ENCODE measurements at places on chromosomes 7 and 10.

GRCh38 chr10:101014966-101015581 is 15.5 kb downstream of the LZTS2 start:
- DNase-seq, result no peak

DNA sequence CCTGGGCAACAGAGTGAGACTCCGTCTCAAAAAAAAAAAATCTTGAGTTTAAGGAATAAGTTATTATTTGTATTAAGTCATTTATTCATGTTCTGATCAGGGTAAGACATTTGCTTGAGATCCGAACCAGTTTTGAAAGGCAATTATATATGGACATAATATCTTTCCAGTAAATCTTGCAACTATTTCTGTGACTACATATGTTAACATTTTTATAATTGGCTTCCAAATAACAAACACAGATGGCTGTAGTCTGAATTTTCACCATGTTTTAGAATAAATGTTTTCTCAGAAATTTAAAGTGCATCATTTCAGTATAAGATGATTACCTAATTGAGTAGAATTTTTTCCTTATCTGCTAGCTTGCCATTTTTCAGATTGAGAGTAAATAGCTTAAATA is 21.2 kb downstream of the AKAP9 start:
- no peak for DNase-seq

DNA sequence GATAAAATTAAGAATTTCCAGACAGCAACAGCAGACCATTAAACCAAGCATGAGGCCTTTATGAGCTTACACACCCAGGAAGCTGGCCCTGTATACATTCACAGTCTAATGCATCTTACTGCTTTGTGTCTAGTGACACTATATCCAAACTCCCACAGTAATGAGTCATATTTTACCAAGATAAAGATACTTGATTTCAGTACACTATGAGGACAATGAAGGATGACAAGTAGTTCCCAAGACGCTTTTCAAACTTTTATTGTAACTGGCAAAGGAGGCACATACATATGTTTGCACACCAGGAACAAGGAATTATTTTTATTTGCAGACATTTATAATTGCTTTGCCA is 148.0 kb downstream of the TSPAN12 start:
- DNase-seq, result no peak

- DNase-seq, result no peak
These were observed 151.3 kb downstream of the HGF start for GRCh38 chr7:81618396-81619014.

DNA sequence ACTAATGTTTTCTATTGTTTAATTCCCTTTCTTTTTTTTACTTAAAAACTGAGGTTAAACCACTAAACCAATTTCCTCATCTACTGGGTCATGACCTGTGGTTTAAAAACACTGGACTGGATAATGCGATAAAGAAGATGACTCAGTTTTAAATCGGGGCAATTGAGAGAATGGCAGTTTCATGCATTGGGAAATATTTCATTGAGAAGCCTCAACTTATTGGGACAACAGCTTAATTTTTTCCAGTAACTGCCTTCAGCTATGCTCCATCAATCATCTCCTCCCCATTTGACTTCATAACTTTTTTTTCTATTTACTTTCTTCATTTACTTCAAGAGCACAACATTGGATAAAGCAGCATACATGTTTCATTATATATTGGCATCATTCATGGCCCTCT is 61.8 kb upstream of the MET start:
- no peak for DNase-seq

- no peak for DNase-seq
These were observed 721 bp downstream of the ARL3 start for GRCh38 chr10:102713539-102713813.

GRCh38 chr7:132980402-132980801 is 101.5 kb downstream of the CHCHD3 start:
- DNase-seq, result no peak

DNA sequence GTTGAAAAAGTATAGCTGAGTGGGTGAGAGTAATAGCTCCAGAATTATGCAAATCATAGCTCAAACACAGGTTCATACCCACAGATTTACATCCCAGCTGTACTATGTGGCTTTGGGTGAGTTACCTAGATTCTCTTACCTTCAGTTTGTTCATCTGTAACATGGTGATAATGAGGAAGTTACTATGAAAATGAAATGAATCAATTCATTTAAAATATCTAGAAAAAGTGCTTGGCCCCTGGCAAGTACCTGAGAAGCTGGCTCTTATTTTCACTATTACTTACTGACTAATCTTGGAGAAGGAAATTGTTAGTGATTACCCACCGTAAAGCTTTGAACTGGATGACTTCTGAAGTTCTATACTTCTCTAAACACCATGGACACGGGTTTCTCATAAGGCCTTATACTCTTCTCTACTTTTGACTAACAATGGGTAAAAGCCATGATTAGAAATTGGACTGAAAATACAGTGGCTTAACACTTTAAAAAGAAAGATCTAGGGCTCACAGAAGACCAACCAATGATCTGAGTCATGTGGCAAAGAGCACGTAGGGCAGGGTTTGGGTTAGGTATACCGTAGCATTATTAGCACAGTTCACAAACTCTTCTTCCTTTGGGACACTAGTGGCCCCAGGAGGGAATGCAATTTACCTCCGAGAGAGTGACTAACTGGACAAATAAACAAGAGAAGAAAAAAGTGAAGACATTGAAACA is 149.2 kb downstream of the PLPP4 start:
- no peak for DNase-seq

DNA sequence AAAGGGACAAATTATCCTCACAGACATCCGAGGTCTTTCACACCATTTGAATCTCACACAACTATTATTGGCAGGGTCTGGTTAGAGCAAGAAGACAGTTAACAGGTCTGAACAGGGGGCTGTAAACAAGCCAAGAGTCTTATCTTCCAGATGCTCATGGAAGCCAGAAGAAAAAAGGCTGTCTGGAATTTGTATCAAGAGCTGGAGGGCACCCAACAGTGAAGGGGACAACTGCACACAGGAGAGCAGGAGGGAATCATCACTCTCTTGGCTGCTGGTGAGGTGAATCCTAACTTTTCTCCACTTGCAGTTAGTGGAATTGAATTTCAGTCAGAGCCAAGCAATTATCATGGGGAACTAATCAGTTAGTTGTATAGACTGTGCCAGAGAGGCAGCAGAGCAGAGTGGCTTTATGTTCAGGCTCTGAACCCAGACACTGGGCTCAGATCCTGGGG is 880.2 kb upstream of the AUTS2 start:
- DNase-seq, result no peak

DNA sequence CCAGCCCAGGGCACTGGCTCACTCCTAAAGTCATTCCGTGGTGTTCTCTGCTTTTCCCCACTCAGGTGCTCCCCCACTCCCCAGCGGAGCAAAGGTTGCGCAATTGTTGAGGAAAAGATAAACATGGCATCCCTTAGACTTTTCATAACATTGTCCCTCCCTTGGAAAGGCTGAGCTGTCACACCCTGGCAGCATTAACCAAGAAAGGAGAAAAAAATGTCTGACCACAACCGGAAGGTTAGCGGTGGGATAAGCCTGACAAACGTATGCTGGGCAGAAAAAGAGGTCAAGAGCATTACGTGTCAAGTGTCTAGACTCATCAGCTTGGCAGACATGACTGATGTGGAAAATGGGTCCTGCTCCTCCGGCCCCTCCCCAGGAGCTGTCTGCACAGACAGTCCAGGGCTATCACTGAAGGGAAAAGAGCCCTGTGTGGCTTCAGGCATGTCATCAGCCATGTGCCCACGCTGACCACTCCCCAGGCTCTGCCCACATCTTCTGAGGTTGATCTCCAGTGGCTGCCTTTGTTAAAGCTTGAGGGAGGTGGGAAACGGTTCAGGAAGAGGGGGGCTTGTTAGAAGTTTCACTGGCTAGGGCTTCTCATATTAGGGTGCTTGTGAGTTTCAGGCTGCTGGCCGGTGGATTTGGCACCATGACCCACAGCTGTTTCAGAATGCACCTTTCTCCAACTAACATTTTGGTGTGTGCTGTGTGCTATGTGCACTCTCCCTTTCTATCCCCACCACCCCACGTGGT is 30.1 kb downstream of the BTBD16 start:
- no peak for DNase-seq

DNA sequence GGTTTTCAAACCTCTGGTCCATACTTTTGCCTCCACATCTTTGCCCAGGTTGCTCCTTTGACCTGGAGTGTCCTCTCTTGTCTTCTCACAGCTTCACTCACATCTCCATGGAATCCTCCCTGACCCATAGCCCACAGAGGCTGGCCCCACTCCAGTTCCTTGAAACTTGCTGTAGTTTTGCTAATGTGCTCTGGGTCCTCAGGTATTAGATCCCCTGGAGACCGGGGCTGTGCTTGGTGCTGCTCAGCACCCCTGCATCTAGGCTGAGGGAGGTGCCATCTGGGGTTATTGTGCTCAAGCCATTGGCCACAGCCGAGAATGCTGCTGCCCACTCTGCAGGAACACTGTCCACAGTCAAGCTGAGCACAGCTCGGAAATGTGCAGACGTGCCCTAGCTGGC is 16.5 kb downstream of the KNDC1 start:
- DNase-seq, result no peak

GRCh38 chr10:93259126-93259525 is 185.4 kb downstream of the CYP26A1 start:
- no peak for DNase-seq

- DNase-seq, result no peak
These were observed 39.8 kb upstream of the ZNF438 start for GRCh38 chr10:31071232-31072005.

DNA sequence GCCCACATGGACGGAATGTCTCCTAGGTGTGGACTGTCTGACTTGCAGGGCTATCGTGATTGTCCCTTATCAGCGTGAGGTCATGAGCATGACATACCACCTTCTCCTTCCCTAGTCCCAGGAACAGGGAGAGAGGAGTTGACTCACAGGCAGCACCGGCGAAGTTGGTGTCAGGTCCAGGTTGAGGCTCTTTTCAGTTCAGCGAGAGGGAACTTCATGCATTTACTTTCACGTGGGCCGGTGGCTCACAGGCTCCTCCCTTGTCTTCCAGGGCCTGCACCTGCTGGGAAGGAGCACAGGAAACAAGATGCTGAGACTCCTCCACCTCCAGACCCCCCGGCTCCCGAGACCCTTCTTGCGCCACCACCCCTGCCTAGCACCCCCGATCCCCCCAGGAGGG is 46.1 kb downstream of the PROSER2 start:
- no peak for DNase-seq

DNA sequence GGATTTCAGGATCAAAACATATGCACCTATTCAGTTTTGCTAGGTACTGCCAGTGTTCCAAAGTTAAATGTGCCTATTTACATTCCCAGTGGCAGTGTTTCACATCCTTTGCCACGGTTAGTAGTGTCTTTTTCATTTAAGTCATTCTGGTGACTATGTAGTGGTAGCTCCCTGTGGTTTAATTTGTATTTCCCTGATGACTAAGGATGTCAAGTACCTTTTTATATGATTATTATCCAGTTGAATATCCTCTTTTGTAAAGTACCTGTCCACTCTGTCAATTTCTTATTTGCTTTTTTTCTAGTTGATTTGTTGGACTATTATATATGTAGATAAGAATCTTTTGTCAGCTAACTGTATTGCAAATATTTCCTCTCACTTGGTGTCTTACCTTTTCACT is 45.1 kb downstream of the TMEM60 start:
- DNase-seq, result no peak

- no peak for DNase-seq
These were observed 196.0 kb upstream of the GRB10 start for GRCh38 chr7:50978633-50979215.

DNA sequence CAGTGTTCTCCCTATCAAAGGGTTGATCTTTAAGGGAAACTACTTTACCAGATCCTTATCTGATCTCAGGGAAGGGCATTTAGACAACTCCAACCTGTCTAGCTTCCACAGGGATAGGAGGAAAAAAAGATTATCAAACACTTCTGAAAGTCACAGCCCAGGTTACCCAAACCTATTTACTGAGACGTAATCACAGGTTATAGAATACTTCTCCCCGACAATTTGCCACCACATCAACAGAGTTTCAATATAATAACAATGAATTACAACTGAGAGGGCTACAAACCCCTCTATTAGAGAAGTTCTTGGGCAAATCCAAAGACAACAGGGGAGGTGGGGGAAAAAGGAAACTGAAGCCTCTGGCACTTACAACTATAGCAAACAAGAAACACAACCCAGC is 26.3 kb downstream of the CFAP70 start:
- DNase-seq, result no peak

DNA sequence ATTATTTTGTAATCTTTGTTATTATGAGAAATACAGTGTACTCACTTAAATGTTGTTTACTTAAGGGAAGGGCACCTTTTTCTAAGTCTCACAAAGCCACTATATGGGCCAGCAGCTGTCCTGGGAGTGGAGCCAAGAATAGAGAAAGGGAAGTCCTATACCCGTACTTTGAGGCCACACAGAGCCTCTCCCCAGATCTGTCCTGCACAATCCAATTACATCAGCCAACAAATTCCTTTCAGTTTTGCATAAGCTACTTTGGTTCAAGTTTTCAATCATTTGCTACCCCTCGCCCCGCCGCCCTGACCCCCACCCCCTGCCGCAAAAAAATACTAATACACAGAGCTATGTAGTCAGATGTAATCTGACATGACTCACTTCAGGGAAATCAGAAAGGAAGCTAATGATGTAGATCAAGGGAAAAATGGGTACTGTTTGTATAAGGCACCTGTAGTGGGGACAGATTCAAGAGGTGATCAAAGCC is 297.4 kb upstream of the NEBL start:
- DNase-seq, result no peak

DNA sequence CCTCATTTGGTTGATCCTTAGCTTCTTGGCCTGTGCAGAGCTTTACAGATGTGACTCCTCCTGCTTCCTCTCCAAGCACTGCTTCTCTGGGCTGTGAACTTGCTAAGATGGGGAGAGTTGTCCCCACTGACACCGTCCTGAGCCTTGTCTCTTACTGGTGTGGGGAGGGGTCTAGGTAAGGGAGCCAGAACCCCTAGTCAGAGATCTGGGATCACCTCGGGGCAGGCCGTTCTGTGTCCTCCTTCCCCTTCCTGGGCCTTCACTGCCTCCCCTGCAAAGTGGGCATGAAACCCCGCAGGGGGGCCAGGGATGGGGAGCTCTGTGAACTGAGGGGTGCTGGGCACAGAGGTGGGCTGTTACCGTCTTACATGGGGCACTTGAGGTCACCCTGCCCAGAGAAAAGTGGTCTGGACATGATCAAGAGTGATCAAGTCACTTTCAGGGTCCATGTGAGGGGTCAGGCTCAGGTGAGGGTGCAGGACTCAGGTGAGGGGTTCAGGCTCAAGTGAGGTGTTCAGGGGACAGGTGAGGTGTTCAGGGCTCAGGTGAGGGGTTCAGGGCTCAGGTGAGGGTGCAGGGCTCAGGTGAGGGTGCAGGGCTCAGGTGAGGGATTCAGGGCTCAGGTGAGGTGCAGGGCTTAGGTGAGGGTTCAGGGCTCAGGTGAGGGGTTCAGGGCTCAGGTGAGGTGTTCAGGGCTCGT is 86.2 kb downstream of the ADCY1 start:
- no peak for DNase-seq
